Heart left ventricle (tissue), 16 donors: ENCODE measurements at places on chromosomes 3 and 15.
A peak's percentile ranks its signal among the peaks of the same experiment; 100 is the strongest.

DNA sequence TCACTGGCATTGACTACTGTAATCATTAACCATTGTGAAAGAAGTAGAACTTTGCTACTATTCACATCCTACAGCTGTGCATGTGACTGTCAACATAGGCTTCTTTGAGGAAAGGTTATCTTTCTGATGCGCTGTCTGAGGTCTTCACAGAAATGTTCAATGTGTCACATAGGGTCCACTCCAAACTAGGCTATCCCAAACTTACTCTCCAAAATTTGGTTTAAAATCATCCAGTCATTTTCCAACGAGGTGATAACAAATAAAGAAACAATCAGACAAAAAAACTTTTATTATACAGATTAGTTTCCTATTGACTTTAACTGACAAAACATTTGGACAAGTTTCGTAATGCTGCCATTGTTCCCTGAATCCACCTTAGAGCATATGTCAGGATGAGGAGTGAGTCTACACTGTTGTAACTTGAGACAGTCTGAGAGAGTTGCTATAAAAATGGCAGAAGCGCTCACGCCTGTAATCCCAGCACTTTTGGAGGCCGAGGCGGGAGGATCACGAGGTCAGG lies 511.6 kb downstream of the PLOD2 start:
- DNase-seq, result no peak

DNA sequence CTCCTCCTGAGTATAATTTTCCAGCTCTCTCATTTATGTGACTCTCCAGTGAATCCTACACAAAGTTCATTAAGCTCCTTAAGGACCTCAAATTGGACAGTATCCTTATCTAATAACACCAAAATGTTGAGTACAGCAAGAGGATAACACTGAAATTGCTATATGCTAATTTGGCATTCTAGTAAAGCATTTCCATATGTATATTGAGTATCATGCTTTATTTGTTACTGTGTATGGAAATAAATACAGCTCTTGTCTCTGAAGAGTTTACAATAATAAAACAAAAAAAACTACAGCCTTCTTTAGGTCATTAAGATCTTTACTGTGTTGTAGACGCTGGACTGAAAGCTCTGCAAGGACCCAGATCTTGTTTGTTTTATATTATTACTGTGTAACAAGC lies 1341.3 kb downstream of the ROBO1 start:
- no peak for DNase-seq

DNA sequence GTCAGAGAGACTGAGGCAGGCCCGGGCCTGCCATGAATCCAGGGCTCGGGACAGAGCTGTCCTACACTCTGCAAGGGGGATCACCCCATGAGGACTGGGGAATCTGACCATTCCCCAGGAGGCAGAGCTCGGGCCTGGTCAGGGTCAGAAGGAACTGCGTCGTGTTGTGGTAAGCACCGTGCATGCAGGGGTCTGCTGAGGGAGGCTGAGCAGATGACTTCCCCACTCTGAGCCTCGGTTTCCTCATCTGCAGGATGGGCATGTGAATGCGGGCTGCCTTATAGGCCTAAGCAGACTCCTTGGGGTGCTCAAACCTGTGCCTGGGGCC lies 61.6 kb upstream of the IQSEC1 start:
- no peak for DNase-seq

GRCh38 chr3:48440590-48440958 lies 517 bp downstream of the TMA7 start:
- DNase-seq, result no peak

- peak; percentile 99 for DNase-seq
These were observed at the start of gene CMC1 for GRCh38 chr3:28241221-28242160. CMC1 (plus strand) TSS chr3:28241619; CDS start chr3:28241794, 175 bp downstream.

GRCh38 chr15:69456208-69457166 lies 3.9 kb downstream of the RPLP1 start:
- DNase-seq, result no peak

DNA sequence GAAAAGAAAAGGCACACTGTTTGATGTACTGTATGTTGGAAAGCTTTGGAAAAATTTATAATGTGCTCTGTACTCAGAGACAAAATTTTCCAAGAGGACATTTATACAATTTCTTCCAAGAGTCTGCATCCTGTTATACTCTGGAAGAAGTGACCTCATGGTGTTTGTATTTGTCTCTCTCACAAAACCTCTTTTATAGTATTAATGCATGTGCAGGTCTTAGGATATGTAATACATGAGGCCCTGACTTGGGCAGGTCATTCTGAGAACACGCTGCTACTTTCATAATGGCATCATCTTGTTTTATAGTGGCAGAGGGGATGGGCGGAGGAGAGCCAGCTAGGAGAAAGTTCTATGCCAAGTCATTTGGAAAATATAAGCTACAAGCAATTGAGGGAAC lies 72.0 kb upstream of the P3H2 start:
- DNase-seq, result no peak

DNA sequence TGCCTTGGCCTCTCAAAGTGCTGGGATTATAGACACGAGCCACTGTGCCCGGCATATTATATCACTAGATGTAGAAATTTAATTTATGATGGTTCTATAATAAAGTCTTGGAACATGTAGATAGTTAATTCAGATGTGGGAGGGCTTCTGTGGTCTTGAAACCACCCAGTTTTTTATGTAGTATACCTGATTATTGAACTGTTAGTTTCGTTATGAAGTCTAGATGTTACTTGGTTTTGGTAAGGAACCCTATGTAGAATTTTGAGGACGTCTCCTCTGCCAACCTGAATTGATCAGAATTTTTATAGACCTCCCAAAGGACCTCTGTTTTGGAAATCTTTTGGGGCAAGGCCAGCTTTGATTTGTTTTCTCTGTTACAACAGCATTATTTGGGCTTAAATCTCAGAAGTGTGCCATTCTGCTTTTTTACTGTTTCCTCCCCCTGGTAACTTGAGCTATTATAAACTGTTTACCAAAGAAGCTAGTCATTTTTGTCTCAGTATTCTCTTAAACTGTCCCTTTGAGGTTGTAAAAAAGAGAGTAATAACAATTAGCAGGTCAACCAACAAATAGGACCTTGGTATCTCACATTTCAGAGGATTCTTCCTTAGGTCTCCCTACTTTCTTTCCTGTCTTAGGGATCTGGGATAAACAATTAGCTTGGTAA lies 20.8 kb downstream of the AKAP13 start:
- DNase-seq, result no peak
